ENCODE measurements at places on chromosomes 13 and 19. TPM values are rescaled to one million over a fixed set of nuclear protein-coding genes. Genes with fewer than 3 reads are reported as not detected.

Gene FPR3
- polyA plus RNA-seq, result 0.12 TPM

Gene CASP14
- not detected for polyA plus RNA-seq

Gene ZNF578
- not detected for polyA plus RNA-seq

Gene VSIG10L
- polyA plus RNA-seq, result 8.5 TPM

- DNase-seq, result peak; percentile 66
Observed at GRCh38 chr19:19661675-19662251, 1.7 kb downstream of the ATP13A1 start.

DNA sequence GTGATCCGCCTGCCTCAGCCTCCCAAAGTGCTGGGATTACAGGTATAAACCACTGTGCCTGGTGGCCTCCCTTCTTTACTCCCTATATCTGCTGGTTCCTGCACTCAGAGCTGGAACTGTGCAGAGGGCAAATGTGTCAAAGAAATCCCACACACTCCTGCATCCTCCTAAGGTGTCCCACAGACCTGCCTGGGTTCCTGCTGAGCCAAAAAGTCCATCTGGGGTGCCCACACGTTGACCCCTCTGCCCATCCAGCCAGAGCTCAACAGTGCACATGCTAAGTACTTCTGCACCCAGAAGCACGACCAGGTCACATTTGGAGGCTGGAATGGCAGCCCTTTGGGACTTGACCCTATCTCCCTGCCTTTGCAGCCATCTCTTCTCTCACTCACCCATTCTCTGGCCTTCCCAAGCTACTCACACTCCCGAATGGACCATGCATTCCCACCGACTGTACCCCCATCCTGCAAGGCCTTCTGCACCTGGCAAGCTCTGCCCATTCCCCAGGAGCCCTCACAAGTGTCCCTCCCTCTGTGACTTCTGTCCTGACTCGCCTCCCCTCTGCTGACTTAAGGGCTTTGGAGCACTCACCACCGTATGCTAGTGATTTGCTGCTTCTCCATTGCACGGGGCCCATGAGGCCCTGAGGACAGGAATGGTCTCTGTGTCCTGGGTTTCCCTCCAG lies 152.1 kb downstream of the KCTD15 start:
- no peak for DNase-seq

DNA sequence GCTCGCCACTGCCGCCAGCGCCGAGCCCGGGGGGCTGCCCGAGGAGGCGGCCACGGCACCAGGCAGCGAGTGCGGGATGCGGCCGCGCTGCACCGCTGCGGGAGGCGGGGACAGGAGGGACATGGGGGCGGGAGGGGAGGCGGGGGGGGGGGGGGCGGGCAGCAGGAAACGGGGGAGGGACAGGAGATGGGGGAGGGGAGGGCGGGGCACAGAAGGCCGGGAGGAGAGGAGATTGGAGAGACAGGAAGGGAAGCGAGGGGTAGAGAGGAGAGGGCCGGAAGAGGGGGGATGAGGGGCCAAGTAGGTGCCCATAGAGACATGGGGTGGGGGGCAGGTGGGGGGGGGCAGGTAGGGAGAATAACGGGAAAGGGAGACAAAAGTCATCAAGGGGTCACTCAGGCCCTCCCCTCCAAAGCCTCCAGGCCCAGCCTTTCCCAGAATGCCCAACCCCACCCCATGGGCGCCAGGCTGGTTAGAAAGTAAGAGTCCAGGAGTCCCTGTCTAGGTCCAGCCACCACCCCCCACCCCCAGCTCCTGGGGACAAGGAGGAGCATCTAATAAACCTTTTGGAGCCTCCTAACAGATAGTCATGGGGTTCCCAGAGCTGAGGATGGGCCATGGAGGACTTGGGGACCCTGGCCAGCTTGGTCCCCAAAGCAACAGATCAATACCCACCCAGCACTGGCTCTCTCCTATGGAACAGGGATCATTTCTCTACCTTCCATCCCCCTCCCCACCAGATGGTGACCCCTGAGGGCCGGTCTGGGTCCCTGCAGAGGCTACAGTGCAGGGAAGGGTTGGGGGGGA lies 9.5 kb downstream of the NR2F6 start:
- DNase-seq, result no peak

DNA sequence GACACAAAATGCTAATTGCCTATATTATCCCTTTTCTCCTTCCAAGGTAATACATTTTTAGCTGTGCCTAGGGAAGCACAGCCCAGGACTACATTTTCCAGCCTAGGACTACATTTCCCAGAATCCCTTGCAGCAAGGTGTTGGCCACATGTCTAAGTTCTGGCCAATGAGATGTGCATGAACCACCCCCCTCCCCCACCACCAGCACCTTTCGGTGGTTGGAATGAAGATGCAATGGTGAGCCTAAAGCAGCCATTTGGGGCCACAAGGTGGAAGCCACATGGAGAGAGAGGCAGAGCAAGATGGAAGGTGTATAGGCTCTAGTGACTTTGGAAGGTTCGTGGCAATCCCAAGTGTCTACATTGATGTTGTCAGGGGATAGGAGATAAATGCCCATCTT lies 16.2 kb downstream of the UNC13A start:
- DNase-seq, result peak; percentile 24

DNA sequence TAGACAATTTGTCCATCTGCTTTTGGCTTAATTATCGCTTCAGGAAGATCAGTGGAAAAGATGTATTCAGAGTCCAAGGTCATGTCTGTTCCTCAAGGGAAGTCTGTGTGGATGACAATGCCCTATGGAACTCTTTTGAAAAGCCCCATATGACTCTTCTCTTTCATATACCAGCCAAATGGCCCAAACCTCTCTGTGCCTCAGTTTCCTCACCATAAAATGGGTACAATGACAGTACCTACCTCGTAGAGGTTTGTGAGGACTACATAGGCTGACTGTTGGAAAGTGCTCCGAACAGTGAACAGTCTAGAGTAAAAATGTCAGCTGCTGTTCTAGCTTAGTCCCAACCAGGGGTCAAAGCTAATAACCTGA lies 104.6 kb downstream of the COL4A2 start:
- no peak for DNase-seq

DNA sequence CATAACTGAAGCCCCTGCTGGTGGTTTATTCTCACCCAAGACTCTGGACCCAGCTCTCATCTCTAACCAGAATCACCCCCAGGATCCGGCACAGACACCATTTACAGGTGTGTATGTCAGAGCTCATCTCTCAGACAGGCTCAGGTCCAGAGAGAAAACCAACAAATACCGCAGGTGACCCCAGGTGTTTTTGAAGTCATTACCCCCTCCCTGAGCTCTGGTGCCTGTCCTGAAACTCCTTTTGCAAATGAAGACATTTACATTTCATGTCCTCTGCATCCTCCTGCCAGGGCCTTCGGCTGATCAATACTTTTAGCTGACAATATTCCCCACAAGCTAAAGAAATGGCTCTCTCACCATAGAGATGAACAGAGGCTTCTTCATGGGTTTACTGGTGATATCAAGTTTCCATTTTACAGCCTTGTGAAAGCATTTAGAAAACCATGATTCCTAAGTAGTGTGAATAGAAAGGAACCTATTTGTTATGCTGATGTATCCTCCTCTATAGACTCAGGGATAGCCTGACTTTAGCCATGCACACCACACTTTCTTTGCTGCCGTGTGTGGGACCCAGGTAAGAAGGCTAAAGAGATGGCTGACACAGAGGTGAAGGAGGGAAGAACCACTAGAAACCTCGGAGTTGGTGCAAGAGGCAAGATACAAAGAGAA lies 131.3 kb downstream of the KCTD15 start:
- no peak for DNase-seq

DNA sequence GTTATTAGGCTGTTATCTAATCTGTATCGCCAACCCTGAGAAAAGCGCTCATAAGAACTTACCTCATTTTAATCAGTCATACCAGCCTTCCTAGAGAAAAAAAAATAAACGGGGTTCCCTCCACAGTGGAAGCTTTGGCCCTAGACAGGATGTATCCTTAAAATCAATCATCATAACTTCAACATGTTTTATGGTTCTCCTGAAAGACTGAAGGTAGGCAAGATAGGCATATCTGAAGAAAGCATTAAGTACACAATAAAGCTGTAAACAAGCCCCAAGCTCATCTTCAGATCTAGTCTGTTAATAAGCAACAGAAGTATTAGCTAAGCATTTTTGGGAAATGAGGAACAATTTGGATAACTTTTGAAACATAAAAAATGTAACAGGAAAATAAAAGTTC lies 18.7 kb upstream of the SERP2 start:
- DNase-seq, result no peak

DNA sequence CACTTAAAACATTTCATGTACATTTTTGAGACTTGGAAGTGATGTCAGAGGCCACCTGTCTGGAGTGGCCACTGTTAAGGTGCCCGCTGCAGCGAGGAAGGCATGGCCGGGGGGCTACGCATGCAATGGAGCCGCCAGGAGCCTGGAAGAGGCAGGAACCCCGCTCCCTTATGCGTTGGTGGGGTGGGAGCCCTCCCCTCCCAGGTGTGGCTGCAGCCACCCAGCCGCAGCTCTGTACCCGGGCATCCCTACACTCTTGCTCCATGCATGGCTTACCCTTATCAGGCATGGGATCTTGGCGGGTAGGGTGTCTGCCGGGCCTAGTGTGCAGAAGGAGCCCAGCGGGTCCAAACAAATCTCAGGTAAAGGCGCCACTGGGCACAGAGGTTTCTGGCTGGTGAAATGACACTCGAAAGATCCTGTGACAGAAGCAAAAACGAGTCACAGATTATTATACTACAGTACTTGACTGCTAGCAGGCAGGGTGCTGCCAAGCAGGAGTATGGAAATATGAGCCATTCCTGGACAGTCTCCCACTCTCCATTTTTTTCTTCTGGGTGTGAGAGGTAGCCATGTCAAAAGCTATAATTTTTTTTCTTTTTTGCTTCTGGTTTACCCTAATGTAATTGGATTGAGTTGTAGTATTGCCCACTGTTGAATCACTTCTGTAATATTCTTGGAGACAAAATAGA lies 1606.3 kb upstream of the MIR17HG start:
- no peak for DNase-seq

DNA sequence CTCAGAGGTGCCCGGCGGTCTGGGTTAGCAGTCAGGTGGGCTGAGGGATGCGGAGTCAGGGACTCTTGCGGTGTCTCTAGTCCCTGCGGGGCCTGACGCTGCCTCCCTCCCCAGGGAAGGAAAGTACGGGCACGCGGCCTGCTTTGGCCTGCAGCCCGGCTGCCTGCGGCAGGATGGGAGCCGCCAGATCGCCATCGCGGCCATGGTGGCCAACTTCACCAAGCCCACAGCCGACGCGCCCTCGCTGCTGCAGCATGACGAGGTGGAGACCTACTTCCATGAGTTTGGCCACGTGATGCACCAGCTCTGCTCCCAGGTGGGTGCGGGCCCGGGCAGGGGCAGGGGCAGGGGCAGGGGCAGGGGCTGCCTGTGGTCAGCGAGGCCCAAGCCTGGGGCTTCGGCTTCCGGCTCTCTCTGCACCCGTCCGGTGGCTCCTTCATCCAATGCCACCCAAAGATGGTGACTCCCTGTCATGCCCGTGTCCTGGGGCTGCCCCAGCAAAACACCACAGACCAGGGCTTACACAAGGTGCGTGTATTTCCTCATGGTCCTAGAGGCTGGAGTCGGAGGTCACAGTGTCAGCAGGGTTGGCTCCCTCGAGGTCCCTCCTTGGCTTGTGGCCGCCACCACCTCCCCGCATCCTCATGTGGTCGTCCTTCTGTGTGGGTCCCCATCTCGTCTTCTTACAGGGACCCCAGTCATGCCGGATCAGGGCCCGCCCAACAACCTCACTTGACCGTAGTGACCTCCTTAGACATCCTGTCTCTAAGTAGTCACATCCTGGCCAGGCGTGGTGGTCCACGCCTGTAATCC lies 11.3 kb upstream of the ZNF554 start:
- no peak for DNase-seq

- DNase-seq, result no peak
Observed at GRCh38 chr13:36447501-36447900, 15.2 kb downstream of the CCNA1 start.

GRCh38 chr13:68292601-68293000 lies 1062.5 kb upstream of the PCDH9 start:
- DNase-seq, result no peak

DNA sequence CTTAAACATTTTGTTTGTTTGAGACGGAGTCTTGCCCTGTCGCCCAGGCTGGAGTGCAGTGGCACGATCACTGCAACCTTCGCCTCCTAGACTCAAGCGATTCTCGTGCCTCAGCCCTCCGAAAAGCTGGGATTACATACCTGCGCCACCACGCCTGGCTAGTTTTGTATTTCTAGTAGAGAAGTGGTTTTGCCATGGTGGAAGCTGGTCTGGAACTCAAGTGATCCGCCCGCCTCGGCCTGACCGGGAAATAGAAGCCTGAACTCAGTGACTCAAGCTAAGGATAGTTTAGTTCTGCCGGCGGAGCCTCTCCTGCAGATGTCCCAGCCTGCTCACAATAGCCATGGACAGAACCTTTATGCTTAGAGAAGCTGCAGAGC lies 53.0 kb upstream of the ZNF254 start:
- DNase-seq, result peak; percentile 41

- no peak for DNase-seq
Observed at GRCh38 chr13:40080676-40081075, 425.2 kb downstream of the COG6 start.

DNA sequence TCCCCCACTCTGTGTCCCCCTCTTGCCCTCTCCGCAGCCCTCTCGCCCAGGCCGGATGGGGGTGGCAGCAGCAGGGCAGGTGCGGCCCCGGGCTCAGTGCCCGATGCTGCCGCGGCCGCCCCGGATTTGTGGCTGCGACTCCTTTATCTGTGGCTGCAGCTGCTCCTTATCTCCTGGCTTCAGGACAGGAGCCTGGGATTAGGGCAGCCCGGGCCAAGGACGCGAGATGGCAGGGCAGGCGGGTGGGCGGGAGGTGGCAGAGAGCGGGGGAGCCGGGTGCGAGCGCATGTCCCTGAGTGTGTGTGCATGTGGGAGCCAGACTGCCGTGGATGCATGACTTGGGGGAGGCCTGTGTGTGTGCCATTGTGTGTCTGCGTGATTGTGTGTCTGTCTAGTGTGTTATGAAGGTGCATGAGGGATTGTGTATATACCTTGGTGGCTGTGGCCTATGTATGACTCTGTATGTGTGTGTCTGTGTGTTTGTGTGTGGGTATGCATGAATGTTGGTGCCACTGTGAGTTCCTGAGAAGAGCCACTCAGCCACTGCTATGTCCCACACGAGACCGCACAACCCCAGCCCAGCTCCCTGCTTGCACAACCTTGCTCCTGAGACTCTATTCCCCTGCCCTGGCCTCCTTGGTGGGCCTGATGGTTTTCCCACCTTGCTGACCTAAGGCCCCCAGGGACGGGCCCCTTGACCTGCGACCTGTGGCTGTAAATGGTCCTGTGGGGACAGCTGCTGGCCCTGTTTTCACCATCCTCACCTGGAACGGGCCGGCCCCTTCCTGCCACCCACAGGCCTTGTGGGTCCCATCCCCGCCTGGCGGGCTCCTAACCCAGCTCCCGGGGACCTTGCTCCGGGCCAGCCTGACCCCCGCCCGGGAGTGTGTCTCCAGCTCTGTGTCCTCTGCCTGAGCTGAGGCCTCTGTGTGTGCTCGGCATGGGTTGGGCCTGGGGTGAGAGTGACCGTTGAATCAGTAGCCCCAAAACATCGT lies 5.3 kb upstream of the NRTN start:
- no peak for DNase-seq

GRCh38 chr19:1364070-1364704 lies 19.5 kb upstream of the NDUFS7 start:
- DNase-seq, result no peak

DNA sequence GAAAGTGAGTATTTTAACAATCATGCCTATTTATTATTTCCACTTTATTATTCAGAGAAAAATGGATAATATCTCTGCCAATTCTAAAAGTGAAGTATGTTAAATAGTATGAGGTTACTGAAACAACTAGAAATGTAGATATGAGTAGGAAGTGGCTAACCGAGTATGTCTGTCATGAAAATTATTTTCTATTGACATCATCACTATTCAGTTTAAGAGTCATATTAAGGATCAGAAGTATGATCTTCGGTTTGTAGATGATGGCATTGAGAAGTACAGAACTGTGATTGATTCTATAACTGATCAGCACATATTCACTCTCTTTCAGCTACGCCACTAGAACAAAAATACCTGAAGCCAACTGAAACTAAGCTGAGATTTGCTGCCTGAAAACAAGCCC lies 146.4 kb upstream of the SLITRK5 start:
- no peak for DNase-seq

Measured in HepG2 (cell line).